ENCODE measurements at places on chromosomes 3 and 15.

GRCh38 chr15:45150481-45150880, 20.7 kb downstream of the DUOX1 start:
- DNase-seq: no peak

DNA sequence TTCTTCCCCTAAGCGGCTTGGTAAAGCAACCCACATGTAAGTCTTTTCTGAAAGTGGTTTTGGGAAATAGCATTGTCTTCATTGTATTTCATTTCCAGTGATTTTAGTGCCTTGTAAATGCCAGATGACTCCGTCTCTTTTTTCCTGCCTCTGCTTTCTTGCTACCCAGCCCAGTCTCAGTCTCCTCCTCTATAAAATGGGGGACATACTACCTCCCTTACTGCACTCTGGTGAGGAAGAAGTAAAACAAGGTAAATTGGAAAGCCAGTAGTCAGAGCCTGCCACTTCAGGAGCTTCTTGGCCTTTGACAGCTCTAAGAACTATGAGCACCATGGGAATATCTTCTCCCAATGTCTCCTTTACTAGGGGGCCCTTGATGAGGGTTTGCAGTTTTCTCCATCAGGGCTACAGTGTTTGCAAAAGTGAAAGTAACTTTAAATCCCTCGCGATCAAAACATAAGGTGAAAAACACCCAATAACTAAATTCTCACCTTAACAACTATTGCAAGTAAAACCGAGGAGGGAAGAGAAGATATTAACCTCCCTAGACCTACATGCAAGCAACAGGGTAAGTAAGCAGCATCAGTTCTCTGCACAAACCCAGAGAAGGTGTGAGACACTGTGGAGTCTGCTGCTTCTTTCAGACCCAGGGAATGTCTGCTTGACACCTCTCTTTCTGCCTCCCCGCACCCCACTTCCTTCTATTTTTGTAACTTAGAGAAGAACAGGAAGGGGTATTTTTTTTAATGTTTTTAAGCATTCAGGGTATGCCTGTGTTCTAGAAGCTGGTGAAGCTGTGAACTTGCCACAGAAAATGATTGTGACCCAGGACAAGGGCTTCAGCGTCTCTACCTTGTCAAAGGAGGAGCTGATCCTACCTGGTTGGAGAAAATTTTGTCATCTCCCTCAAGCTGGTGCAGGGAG, 159.1 kb upstream of the EOMES start:
- DNase-seq: peak; percentile 11

- DNase-seq: no peak
Measured at GRCh38 chr3:52204337-52205073, 6.5 kb downstream of the ALAS1 start.

DNA sequence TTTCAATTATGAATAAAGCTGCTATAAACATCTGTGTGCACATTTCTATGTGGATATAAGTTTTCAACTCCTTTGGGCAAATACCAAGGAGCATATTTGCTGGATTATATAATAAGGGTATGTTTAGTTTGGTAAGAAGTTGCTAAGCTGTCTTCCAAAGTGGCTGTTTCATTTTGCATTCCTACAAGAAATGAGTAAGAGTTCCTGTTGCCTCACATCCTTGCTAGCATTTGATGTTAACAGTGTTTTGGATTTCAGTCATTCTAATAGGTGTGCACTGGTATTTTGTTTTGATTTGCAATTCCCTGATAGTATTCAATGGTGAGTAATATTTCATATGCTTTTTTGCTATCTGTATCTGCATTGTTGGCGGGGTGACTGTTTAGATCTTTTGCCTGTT, 120.7 kb upstream of the MDFIC2 start:
- DNase-seq: no peak

- no peak for DNase-seq
Measured at GRCh38 chr3:126284258-126284904, 72.8 kb downstream of the KLF15 start.

DNA sequence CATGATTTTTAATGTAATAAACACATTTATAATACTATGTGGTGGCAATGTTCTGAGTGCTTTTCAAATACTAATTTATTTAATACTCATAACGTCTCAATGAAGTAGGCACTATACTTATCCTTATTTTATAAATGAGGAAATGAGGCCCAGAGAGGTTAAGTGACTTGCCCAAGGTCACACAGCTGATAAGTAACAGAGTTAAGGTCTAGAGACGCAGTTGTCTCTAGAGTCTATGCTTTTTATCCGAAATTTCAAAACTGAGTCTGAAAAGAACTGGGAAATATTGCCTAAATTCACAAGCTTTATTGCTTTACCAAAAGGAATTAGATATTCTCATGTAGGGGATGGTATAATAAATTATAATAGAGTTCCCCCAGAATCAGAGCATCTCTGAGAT, 31.4 kb upstream of the MAGEF1 start:
- DNase-seq: no peak

DNA sequence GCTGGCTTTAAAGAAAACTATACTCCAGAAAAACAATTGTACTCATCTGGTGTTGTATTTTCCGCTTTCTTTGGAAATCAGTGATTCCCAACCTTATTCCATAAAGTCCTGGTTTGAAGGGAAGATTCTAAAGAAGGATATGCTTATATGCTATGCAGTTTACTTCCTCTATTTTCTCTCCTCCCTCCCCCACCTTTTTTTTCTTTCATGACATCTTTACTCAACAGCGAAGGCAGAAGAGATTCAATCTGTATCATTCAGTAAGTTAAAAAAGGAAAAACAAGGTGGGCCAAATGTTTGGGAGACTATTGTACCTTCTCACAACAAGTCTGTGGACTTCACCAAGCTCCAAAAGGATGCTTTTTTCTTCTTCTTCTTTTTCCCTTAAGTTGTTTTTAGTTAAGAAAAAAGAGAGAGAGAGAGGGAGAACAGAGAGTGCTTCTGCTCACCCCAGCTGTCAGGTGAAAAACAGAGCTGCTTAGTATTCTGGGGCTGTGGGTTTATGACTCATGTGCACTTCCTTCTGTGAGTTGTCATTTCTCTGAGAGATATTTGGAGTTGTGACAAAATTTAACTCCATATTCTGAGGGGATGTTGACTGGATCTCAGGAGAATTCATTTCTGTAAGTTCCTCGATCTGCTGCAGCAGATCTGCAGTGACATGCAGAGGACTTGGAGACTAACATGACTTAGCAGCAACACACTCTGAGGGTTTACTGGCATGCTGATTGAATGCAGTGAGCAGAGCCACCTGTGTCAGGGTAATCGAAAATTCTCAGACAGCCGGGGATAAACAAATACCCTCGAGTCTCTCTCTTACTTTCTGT, 70.7 kb downstream of the SSR3 start:
- peak; percentile 77 for DNase-seq

GRCh38 chr3:60384341-60384740, 866.9 kb downstream of the FHIT start:
- no peak for DNase-seq

DNA sequence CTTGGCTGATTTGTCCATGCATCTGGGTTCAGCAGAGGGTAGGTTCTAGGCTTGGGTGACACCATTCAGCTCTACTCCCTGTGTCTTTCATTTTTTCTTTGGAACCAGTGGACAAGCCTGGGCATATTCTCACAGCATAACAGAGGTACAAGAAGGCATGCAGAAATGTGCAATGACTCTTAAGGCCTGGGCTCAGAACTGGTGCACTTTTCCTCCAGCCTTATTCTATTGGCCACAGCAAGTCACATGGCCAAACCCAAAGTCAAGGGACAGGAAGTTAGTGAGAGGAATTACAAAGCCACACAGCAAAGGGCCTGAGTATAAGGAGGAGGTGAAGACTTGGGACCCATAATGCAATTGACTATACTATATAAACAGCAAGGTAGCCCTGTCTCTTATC, 200.9 kb upstream of the CTDSPL start:
- no peak for DNase-seq

GRCh38 chr3:194492001-194492400, 5.2 kb upstream of the ATP13A3 start:
- DNase-seq: no peak

DNA sequence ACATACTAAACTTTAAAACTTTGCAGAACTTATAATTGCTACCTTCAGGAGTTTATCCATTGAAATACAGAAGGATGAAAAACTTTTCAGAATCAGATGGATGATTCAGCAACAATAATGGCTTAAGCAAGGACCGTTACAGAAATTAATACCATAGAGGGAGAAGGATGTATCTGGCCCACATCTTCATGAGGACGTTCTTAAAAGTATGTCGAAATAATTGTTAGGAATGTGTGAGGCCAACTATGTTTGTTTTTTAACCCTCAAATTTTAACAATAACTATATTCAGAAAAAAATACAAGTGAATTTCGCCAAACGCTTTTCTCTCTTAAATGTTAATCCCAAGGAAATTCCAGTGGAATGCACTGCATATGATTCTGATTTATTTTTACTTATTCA, 105.2 kb upstream of the EPHA3 start:
- DNase-seq: no peak

GRCh38 chr3:168889666-168890065, 773.8 kb downstream of the MECOM start:
- no peak for DNase-seq

DNA sequence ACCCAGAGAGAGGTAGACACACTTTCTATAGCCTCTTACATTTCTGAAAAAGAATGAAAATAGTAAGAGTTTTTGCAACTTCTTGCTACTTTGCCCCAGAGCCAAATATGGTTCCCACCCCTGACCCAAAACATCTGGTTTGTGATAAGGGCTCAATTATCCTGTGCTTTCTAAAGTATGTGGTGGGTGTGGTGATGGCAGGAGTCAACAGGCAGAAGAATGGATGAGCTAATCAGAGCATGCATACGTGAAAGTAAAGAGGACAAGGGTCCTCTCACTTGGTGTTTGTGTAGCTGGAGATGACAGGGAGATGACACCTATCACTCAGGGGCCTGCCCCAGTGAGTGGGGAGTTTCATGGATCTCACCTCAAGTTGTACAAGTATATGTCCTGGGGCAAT, 19.1 kb downstream of the KBTBD8 start:
- DNase-seq: no peak

GRCh38 chr3:87771337-87772192, 287.2 kb downstream of the CGGBP1 start:
- DNase-seq: peak; percentile 8

DNA sequence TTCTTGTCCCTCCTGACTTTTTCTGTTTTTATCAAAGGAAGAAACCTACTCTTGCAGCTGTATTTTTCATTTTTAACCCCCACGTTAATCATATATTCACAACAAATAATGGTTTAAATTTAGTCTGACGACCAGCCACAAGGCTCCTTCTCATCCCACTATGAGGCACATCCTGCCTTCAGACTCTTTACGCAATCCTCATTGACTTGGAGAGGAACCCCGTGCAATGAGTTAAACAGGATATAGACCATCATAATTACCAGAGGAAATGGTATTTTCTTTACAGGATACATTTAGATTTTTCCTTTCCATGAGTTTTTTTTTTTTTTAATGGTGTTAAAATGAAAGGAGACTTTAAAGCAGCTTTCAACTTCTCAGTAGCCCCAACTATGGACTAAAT, 68.5 kb downstream of the WWTR1 start:
- no peak for DNase-seq

GRCh38 chr3:30933478-30934207, 39.2 kb upstream of the GADL1 start:
- DNase-seq: no peak

DNA sequence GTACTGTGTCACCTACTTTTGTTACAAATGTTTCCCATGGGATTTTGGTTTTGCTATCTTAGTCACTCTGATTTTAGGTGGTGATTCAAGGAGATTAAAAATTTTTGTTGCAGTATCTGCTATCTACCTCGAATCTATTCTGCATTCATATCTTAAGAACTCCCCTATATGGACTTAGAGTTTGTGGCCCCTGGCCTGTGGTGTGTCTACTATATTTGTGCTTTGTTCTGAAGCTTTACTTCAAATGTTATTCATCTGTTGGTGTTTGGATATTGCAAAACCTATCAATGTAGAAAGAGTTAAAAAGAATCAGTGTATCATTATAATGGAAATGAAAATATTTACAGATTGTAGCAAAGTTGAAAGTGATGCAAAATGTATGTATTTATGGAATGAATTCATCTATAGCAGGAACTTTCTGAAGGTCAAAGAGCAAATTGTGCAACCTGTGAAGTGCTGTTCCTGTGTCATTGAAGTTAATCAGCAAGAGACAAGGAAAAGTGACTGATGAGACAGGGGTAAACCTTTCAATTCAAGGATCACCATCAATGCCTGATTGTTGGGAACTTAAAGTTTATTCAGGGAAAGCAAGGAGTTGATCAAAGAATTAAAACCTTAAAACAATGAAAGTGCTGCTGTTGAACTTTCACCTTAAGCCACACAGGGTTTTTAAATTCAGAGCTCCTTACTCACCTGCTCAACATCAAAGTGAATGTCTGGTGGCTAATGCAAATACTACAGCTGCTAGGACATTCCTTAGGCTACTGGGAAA, 71.0 kb downstream of the SLMAP start:
- no peak for DNase-seq

GRCh38 chr3:141353652-141354495, 14.4 kb upstream of the ZBTB38 start:
- DNase-seq: no peak

DNA sequence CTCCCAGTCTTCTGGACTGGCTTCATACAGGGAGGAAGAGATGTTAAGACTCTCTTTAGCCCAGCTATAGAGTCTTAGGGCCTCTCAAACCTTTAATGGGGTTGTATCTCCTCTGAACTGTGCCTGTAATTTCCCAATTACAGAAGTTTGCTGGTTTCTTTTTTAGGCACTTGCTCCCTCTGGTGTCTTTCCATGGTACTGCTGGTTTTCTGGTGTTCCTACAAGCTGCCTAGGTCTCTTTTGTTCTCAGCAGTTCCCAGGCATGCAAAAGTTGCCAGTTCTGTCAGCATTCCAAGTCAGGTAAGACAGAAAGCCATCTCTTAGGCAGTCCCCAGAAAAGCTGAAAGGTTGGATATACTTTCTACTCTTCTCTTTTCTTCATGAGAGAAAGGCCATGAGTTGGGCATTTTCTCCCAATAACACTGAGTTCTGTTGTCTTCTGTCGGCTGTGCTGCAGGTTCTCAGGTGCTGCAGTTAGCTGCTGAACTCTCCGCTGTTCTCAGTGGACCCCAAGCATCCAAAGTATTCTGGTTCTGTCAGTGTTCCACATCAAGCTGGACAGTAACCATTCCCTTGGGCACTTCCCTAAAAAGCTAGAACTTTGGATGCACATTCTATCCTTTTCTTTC, 54.4 kb upstream of the EHHADH start:
- DNase-seq: peak; percentile 49

- no peak for DNase-seq
Measured at GRCh38 chr3:149128821-149129220, 617 bp upstream of the HPS3 start.

GRCh38 chr3:192850451-192850981, 67.1 kb downstream of the MB21D2 start:
- peak; percentile 69 for DNase-seq

- DNase-seq: no peak
Measured at GRCh38 chr3:14792691-14793121, 26.1 kb upstream of the FGD5 start.

- no peak for DNase-seq
Measured at GRCh38 chr3:34035775-34036174, 237.3 kb downstream of the PDCD6IP start.

GRCh38 chr3:155556531-155556930, 188.3 kb downstream of the PLCH1 start:
- no peak for DNase-seq

Measured in GM12878 (cell line).